ENCODE measurements at places on chromosomes 3 and 15.

GRCh38 chr3:65548848-65549625, 489.7 kb downstream of the MAGI1 start:
- peak; percentile 54 for DNase-seq

GRCh38 chr3:16011376-16011775, 163.1 kb upstream of the GALNT15 start:
- no peak for DNase-seq

DNA sequence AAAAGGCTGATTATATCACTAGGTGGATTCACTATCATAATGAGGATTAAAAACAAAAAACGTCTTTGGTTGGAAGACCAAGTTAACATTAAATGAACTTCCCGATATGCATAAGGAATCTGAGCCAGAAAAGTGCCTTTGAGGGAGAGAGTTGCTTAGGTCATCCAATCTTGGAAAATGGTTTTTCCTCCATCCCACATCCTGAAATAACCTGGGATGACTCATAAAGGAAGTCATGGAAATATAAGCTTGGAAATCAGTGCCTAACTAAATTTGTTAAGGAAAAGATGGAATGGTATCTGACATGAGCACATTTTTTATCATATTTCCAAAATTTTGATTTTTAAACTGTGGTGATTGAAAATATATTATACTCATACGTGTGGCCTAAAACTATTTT, 66.0 kb downstream of the KBTBD8 start:
- DNase-seq: no peak

DNA sequence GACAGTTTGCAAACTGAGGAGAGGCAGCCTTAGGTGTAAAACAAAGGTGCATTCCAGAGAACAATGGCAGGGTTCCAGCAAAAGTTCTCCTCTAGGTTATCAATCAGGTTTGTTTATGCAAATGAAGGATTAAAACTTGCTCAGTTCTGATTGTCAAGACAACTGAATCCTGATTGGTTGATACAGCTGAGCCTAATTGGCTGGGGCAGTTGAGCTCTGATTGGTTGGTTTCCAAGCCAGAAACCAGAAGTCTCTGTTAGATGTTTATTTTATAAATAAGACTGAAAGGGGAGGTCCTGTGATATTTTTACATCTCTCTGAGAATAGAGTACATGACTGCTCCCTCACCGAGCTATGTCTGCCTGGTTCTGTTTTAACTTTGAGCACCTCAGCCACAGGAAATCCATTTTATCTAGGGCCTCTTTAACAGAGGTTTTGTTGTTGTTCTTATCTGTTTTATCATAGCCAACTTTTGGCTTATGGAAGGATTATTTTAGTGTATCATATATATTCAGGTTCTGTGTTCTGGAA, 37.8 kb downstream of the PPM1L start:
- DNase-seq: no peak

GRCh38 chr15:96337365-96338023, 7.0 kb downstream of the NR2F2 start:
- no peak for DNase-seq

GRCh38 chr3:37183976-37184375, 9.6 kb upstream of the LRRFIP2 start:
- DNase-seq: no peak

DNA sequence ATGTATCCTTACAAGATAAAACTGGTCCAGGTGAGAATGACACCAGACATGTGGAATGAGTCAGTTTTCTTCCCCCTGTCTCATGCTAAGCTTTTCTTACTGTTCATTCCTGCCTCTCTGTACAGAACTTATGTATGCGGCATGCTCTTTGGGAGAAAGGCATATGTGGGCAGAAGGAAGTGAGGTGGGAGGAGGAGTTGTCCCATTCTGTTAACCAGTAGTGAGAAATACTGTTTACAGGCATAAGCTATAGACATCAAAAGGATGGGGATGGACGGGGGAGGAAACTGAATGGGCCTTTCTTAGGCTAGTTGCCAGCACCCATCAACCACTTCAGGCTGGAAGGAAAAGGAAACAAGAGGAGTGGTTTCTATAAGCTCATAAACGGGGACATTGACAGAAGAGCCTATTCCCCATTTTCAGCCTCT, 143.6 kb upstream of the BHLHE40 start:
- peak; percentile 40 for DNase-seq

- DNase-seq: no peak
These were observed 30.5 kb downstream of the LOXL1 start for GRCh38 chr15:73956743-73957135.

- peak; percentile 49 for DNase-seq
These were observed 1.2 kb upstream of the RYK start for GRCh38 chr3:134251731-134252391.

DNA sequence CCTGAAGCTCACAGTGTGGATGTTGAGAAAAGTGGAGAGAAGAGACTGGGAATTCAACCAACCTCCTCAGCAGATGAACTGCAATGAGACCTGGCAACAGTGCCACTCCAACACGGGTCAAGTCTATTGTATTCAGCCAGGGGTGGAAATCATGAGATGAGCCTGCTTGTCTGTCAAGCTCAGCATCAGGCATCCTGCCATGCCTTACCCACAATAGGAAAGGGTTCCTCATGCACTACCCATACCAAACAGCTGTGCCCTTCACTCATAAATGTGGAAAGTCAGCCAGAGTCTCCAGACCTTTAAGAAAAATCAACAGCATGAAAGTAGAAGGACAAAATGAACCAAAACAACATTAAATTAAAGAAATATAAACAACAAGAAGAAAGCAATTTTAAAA, 542.1 kb downstream of the EPHB1 start:
- DNase-seq: no peak

DNA sequence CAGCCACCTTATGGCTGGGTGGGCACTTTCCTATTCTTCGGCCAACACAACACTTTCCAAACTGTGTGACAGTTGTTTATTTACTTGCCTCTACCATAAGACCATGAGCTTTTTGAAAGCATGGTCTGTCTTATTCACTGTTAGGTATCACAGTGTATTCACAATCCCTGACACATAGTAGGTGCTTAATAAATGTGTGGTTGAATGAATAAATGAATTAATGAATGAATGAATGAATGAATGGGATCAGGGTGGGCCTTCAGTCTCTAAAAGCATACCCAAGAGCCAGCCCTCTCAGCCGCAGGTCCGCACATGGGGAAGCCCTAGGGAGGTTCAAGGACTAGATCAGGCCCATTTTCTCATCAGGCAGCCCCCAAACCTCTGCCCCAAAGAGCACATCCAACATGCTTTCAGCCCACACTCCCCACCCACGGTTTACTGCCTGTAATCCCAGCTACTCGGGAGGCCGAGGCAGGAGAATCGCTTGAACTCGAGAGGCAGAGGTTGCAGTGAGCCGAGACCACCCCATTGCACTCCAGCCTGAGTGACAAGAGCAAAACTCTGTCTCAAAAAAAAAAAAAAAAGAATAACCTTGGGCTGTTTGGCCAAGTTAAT, 95.9 kb downstream of the LIPC start:
- no peak for DNase-seq

- no peak for DNase-seq
These were observed 33.0 kb downstream of the THBS1 start for GRCh38 chr15:39613861-39614260.

DNA sequence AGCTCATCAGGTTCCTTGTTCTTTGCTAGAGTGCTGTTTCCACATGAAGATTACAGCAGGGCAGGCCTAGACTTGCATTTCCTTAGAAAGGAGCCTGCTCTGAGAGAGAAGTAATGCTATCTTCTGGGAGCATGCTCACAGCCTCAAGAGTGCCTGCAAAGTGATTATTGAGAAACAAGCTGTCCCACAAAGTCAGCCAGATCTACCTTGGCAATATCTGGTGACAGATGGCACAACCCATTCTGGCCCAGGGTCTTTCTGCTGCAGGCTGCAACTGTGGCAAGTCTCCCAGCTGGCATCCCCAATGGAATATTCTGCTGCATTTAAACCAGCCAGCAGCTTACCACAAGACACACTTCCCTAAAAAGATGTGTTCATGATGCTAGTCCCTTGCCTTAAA, 29.3 kb downstream of the MTMR10 start:
- DNase-seq: no peak

GRCh38 chr3:48267782-48268181, 26.9 kb downstream of the ZNF589 start:
- DNase-seq: no peak

DNA sequence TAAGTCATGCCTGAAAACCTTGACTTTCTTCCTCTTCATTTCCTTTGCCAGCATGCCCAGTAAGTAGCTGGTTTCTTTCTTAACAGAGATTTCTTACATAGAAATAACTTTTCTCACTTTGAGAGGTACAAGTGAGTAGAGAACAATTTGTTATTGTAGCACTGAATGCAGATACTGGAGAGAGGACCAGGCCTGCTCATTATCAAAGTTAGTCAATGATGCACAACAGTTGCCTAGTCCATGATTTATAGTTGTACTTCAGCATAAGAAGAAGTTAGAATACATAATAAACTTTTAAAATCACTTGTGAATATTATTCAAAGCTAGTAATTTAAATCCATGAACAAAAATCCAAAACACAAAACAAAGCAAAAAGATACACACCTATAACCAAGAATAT, 213.0 kb downstream of the PCCB start:
- DNase-seq: no peak

GRCh38 chr15:73751511-73751898, 1.6 kb downstream of the INSYN1 start:
- no peak for DNase-seq

GRCh38 chr15:51580385-51580784, 42.2 kb downstream of the DMXL2 start:
- no peak for DNase-seq

GRCh38 chr3:154085799-154086198, 35.4 kb upstream of the ARHGEF26 start:
- DNase-seq: no peak

DNA sequence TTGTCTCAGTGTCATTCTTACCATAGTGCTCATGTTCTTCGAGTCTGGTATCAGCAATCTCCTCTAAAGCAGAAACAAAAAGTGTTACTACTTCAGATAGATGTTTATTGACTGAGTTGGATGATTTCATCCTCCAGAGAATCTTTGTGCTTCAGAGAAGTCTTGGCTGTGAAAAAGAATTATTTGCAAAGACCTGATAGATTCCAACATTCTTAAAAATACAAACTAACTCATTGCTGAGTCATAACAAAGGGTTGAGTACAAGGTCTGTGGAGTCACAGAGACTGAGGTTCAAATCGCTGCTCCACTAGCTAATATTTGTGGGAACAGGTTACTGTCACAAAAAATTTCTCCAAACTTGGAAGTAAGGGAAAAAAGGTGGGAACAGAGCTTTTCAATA, 9.0 kb upstream of the STRIT1 start:
- DNase-seq: no peak

DNA sequence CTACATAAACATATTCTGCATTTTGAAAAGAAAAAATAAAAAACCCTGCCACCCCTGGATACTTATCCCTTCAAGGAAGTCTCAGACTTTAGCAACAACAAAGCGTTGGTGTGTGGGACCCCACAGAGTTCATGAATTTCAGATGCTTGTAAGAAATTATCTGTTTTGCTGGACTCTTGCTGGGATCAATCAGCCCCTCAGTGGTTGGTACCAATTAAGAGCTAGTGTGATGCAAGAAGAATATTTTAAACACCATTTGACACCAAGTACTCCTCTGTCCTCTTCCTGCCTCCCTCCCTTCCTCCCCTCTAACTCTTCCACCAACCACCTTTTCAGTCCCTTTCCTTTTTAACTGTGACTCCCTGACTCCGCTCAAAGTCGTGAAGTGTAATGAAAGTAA, 51.5 kb downstream of the SST start:
- no peak for DNase-seq

DNA sequence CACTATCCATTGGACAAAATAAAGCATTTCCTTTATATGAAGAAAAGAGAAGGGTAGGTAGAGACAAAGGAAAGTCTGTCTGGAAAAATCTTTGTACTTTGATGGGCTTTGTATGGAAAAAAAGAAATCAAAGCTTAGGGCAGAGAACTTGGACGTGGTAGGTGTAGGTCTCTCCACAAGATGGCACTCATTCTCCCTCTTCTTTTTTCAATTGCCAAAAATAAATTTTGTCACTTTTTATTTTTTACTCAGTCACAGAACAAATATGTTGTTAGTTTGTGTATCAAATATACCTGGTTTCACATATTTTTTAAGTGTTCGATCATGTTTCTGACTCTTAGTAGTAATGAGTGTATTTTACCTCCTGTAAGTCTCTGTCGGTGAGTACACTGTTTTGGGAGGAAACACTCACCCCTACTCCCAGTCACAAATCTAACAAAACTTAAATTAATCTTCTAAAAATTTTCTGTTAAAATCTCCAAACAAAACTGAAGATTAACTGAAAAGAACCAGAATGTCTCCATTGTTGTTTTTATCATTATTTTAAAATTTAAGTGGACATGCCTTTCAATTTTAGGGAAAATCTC, 415.8 kb upstream of the GOLIM4 start:
- no peak for DNase-seq

- no peak for DNase-seq
These were observed 55.6 kb downstream of the SLC6A6 start for GRCh38 chr3:14457999-14458398.

DNA sequence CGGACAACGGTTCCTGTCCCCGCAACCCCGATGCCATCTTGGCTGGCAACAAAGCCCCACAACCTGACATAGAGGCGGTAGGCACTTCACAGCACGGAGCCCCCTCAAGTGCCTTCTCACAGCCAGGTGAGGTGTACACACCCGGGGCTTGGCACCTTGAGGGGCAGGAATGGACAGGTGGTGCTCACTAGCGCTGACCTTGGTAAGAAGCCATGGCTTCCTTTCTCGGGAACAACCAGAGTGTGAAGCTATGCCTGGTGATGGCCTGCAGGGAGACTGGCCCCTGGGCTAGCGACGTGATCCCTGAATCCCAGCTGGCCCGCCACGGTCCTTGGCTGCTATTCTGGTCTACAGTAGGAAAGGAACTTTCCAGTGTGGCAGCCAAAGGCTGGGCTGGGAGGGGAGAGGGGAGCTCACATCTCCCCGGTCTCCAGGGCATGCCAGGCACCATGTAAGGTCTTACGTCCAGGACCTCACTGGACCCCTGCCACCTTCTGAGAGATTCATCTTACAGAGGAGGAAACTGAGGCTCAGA, 70.6 kb upstream of the RPL32 start:
- no peak for DNase-seq

GRCh38 chr15:77693576-77693975, 60.9 kb upstream of the LINGO1 start:
- DNase-seq: no peak

DNA sequence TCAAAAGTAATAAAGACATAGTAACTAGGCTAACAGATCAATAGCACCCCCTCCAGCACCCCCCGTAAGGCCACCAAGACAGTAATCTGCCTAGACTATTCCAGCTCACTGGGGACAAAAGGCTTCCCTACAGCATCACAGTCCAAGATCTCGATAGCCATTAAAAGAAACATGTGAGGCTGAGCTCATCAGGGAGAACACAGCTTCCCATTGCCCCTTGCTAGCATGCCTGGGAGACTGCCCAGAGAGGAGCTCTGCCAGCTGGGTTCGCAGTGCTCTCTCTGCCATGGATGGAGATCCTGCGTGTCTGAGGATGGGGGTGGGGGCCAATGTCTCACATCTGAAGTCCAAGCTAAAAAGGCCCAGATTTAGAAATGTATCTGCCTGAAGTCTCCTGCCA, 17.8 kb downstream of the LRIG1 start:
- DNase-seq: peak; percentile 67

Measured in lung (tissue), 17 donors.